KG1 (cell line): ENCODE measurements at places on chromosomes 5 and 9.

- DNase-seq: no peak
Observed at GRCh38 chr5:122707796-122708195, 67.1 kb upstream of the SNX2 start.

GRCh38 chr5:56575821-56576220 lies 239.5 kb upstream of the MAP3K1 start:
- DNase-seq: no peak

GRCh38 chr5:15889001-15889400 lies 290.6 kb downstream of the MARCHF11 start:
- DNase-seq: no peak

DNA sequence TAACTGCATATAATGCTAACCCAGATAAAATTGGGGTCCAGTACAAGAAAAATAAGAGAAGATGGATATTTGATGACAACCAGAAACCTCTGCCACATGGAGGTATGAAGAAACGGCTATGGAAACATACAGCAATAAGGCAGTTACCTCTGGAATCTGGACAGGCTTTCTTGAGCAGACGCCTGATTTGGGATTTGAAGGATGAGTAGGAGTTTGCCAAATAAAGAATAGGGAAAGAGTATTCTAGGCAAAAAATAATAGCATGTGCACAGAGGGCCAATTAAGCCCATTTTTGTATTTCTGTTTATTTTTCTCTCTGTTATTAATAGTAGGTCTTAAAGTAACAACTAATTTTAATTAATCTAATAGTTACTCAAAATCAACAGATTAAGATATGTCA lies 144.9 kb downstream of the ADAMTSL1 start:
- DNase-seq: no peak

DNA sequence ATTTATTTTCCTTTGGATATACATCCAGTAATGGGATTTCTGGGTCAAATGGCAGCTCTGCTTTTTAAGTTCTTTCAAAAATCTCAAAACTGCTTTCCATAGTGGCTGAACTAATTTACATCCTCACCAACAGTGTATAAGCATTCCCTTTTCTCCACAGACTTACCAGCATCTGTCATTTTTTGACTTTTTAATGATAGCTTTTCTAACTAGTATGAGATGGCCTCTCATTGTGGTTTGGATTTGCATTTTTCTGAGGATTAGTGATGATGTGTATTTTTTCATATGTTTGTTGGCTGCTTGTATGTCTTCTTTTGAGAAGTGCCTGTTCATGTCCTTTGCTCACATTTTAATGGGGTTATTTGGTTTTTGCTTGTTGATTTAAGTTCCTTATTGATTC lies 90.0 kb upstream of the HMHB1 start:
- no peak for DNase-seq

- DNase-seq: no peak
Observed at GRCh38 chr9:136194540-136194939, 10.4 kb downstream of the LHX3 start.
